ENCODE measurements at places on chromosomes 5 and 9. TPM values are rescaled to one million over a fixed set of nuclear protein-coding genes. Genes with fewer than 3 reads are reported as not detected.

- DNase-seq, result no peak
Measured at GRCh38 chr5:112467485-112467884, 48.4 kb upstream of the EPB41L4A start.

DNA sequence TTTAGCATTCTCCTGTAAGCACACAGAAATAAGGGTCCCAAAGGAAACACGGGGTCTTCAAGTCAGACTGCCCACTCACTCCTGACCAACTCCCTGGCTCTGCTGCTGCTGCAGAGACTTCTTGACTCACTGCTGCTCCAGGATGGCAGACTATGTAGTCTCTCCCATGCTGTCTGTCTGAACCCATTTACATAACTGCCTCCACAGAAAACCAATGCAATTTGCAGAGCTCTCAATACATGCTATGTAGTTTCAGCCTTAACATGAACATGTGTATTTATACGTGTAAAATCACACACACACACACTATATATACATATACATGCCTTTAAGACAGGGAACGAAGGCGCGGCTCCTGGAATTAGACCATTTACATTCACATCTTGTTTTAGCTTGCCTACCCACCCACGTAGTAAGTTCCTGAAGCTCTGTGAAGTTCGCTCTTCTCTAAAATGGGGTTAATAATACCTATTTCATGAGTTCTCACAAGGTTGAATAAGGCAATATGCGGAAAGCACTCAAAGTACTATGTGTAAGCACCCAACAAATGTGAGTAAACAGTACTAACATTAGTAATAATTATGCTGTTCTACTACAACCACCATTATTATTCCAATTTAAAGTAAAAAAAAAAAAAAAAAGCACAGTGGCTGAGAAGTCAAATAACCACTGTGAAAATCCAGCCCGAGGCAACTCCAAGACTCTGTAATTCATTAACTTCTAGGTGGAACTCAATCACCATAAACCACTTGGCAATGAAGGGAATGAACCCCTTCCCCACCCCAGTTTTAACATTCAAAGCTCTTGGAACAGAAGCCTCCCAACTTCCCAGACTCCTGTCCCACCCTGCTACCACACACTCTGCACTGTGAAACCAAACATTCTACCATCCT is 31.8 kb downstream of the PRELID2 start:
- no peak for DNase-seq

The GABRG2 gene
- total RNA-seq, result not detected

The MSMP gene
- total RNA-seq, result not detected

All from heart right ventricle (tissue), 16 donors.